GM20000 (cell line): ENCODE measurements at places on chromosomes 11 and 22.
A peak's percentile ranks its signal among the peaks of the same experiment; 100 is the strongest.

GRCh38 chr11:2196970-2197770, 25.6 kb upstream of the TH start:
- peak; percentile 85 for DNase-seq

DNA sequence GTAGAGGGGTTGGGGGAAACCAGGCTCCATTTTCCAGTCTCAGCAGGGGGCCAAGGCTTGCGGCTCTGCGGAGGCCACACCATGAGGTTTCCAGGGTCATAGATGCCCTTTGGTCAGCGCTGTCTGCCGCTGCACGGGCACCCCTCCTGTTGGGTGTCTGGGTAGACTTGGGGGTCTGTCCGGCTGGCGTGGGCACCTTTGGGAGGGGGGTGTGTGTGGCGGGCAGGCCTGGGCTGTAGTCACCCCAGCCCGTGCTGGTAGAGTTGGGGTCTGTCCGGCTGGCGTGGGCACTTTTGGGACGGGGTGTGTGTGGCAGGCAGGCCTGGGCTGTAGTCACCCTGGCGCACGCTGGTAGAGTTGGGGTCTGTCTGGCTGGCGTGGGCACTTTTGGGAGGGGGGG, 18.6 kb downstream of the LSP1 start:
- DNase-seq, result no peak

GRCh38 chr11:69123593-69124545, 31.9 kb upstream of the SMIM38 start:
- no peak for DNase-seq

DNA sequence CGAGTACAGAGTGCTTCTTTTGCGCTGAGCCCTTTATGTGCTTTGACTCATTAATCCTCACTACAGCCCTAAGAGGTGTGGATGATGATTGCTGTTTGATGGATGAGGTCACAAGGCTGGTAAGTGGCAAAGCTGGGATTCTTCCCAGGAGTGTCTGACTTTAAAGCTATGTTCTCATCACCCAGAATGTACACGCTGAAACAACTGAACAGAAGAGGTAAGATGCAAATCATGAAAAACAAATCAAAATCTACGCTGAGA, 37.7 kb upstream of the CREB3L1 start:
- DNase-seq, result no peak

DNA sequence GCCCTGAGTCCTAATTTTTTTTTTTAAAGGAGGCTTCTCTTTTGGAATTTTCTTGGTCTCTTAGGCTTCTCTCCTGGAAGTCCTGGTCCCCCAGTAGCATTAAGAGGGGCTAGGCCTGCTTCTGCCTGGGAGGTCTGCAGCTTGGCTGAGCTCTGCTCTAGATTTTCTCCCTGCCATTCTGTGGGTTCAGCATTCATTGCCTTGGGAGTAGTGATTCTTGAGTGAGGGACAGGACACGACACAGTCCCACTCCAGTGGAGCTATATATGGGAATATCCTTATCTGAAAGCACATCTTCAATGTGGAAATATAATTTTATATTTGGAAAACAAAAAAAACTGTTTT, 3.7 kb downstream of the IGSF22 start:
- DNase-seq, result no peak

DNA sequence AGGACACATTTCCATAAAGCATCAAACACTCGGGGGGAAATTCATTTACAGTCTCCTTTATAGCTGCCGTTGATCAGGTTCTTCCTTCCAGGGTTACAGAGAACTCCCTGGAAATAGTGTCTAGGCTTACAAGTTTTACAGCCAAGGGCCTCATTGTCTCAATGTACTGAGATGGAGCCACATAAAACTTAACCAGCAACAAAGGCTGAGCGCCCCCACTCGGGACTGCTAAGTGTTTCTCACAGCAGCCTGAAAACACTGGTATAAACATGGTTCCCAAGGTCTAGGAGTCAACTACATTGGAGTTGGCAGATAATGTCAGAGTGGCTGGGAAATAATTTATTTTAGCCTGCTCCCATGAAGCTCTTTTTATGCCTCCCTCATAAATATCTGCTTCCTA, 686.2 kb downstream of the OPCML start:
- no peak for DNase-seq

- no peak for DNase-seq
Measured at GRCh38 chr11:92536883-92537282, 312.3 kb downstream of the FAT3 start.

DNA sequence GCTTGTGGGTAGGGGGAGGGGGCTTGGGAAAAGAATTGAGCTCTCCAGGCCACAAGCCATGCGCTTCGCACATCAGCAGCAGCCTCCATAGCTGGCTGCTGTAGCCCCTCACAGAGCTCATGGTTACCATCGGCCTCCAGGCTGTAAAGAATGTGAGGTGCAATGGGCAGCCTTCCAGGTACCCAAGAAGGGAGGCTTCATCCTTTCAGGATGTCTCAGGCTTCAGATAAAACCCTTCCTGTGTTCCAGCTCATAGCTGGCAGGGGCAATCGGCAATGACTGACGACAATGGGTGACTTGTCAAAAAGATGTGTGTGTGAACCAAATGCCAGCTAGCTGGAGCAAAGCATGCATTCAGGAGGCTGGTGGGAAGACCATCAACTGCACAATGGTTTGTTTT, 102.0 kb downstream of the TIMP3 start:
- DNase-seq, result no peak

DNA sequence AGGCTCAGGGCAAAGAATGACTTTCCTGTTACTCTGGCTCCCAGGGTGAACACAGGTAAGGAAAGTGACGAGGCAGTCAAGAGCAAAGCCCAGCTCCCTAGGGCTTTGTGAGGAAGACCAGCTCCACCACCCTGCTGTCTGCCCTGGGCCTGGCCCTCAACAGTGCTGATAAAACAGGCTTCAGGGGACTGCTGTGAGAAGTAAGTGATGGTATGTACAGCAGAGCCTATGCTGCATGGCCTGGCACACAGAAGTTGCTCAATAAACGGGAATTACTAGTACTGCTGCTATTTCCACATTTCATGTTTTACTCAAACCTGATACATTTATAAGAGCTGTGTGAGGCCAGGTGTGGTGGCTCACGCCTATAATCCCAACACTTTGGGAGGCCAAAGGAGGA, 50.3 kb downstream of the MICAL3 start:
- no peak for DNase-seq

- DNase-seq, result no peak
Measured at GRCh38 chr11:117772360-117772759, 24.7 kb downstream of the DSCAML1 start.

- no peak for DNase-seq
Measured at GRCh38 chr22:19593991-19594569, 69.9 kb upstream of the CLDN5 start.

- peak; percentile 70 for DNase-seq
Measured at GRCh38 chr11:11451501-11452005, 98.5 kb upstream of the CSNK2A3 start.

GRCh38 chr22:29877620-29878019, 5.4 kb upstream of the MTMR3 start:
- DNase-seq, result no peak

GRCh38 chr11:44671234-44671633, 55.5 kb upstream of the TSPAN18 start:
- DNase-seq, result no peak

DNA sequence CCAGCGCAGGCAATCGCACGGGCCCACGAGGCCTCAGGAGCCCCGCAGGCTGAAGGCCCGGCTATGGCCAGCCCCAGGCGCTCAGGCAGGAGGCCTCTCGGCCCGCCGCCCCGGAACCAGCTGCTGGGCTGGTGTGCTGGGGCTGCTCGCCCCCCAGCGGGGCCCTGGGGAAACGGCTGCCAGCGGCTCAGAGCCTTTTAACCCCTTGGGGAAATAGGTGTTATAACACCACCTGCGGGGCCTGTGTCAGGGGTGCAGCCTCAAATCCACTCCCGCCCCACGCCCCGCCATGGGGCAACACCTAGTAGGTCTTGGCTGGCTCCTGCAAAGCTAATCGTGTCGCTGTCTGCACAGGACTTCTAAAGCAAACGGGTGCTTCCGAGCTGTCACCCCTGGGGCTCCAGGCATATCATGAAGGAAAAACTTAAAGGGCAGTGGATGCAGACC, 237.4 kb downstream of the TTC28 start:
- peak; percentile 86 for DNase-seq

GRCh38 chr11:111765984-111766833, at the start of gene PPP2R1B:
PPP2R1B (minus strand) TSS chr11:111766389; CDS start chr11:111766361, 28 bp downstream.
- DNase-seq, result peak; percentile 98

- DNase-seq, result no peak
Measured at GRCh38 chr11:129596351-129596750, 219.3 kb upstream of the TMEM45B start.

DNA sequence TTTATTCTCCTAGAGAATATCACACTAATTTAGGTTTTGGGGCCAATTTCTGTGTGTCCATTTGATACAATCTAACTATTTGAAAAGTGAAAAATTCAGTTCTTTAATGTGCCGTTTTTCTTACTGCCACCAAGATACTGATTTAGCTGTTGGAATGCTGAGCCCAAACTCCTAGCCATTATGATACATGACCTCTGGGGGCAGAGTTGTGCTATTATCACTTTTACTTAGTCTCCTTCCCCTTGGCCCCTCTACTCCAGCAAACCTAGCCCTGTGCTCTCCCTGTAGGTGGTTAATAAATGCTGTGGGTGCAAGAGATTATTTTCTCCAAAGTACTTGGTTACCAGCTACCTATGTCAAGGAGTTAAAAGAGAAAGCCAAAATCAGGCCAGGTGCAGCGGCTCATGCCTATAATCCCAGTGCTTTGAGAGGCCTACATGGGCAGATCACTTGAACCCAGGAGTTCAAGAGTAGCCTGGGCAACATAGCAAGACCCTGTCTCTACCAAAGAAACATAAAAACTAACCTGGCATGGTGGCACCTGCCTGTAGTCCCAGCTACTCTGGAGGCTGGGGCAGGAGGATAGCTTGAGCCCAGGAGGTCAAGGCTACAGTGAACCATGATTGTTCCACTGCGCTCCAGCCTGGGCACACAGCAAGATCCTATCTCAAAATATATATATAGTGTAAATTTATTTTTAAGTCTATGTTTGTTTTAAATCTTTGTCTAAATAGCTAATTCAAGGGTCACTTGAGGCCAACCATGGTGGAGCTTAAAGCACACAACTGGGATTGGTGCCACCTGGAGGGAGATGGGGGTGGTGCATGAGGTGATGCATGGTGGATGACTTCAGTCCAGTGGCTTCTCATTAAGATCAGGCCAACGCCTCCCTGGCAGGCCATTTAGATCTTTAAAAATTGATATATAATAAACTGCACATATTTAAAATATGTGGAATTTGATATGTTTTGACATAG, 193.2 kb upstream of the PLET1 start:
- DNase-seq, result peak; percentile 42

DNA sequence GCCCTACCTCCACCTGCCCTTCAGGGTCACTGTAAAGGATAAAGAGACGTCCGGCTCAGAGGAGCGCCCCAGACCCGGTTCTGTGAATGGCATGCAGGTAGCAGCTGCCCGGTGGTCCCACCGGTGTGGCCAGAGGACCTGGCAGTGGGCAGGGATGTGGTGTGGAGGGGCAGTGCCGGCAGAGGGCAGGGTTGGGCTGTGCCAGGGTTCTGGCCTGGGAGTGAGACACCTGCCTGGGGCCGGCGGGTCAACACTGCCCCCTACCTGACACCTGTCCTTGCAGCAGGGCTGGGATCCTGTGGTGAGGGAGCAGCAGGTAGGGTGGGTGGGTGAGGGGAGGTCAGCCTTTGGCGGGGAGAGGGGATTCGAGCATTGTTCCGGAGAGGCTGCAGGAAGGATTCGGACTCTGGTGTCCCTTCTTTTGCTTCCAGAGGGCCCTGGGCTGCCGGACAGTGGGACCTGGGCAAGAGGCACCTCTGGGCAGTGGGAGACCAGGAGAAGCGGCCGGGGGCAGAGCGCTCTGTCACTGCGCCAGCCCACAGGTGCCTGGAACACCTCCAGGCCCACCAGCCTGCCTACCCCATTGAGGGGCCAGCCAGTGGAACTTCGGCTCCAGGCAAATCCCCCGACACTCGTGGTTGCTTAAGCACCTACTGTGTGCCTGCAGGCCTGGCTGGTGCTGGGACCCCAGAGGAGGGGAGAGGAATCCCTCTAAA, 1.6 kb upstream of the PHLDA2 start:
- peak; percentile 87 for DNase-seq

GRCh38 chr11:15638386-15638787, 523.7 kb downstream of the INSC start:
- DNase-seq, result no peak

DNA sequence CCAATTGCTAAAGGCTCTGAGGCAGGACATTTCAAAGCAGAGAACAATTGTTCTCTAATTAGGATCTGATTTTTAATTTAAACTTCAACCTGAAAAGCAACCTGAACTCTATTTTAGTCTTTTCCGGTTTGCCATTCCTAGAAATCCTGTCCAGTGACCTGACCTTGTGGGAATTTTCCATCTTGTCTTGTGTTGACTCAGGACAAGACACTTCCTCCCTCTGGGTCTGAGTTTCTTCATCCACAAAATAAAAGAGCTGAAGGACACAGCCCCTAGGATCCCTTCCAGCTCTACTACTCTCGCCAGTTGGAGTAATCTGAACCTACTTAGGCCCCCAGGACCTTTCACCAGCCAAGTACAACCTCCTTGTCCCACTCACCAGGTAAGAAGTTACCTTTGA, 66.5 kb upstream of the POU2AF1 start:
- no peak for DNase-seq
